NCI-H1417 treated with DMSO at 0.1 percent for 48 hours (cell line): ENCODE measurements at places on chromosomes 2 and 18.

DNA sequence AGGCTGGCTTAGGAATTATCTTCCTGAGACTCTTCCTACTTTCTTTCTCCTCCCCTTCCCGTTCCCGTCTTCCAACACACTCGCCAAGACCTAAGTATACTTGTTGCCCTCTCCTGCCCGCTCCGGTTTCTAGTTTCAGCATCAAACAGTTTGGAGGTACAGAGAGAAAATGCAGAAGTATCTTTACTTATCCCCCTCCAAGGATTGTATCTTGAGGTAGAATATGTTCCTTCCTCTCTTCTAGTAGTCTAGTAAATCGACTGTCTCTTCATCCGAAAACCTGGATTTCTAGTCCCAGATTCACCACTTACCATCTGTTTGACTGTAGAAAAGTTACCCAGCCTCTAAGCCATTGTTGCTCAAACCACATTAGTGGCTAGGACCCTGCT lies 755 bp downstream of the EIF4E2 start:
- no peak for DNase-seq

DNA sequence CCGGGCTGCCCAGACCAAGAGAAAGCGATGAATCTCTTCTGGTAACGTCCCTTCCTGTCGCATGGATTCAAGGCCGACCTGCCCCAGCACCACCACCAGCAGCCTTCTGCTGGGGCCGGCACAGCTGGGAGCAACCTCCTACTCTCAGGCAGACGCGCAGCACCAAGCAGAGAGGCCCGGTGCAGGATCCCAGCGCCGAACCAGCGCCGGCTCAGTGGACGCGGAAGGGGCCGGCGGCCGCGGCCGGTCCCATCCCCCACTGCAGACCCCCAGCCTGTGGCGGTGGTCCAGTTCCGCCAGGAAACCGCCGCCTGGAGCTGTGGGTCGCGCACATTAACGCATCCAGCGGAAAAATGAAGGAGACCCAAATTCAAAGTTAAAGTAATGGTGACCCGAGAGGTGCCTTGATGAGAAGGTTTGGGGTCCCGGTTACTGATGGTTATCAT lies 525 bp upstream of the MAL start:
- DNase-seq, result no peak

GRCh38 chr18:9775178-9775577 lies 67.1 kb downstream of the RAB31 start:
- DNase-seq, result no peak

DNA sequence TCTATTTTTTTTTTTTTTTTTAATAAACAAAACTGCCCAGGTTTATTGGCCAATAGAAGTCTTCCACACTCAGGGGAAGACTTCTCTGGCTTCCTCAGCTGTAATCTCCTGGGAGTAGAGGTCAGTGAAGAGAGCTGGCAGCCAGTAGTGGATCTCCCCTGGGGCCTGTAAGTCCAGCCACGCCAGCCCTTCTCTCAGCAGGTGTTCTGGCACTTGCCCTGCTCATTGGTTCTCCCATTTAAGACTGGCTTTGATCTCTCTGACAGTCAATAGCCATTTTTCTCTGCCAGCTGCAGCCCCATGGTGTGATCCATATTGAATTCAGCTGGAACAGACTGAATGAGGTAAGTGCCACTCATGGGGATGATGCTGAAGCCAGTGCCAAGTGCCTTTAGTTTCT lies 170.6 kb upstream of the SPHKAP start:
- no peak for DNase-seq

GRCh38 chr2:104736026-104736425 lies 117.9 kb upstream of the POU3F3 start:
- DNase-seq, result no peak

DNA sequence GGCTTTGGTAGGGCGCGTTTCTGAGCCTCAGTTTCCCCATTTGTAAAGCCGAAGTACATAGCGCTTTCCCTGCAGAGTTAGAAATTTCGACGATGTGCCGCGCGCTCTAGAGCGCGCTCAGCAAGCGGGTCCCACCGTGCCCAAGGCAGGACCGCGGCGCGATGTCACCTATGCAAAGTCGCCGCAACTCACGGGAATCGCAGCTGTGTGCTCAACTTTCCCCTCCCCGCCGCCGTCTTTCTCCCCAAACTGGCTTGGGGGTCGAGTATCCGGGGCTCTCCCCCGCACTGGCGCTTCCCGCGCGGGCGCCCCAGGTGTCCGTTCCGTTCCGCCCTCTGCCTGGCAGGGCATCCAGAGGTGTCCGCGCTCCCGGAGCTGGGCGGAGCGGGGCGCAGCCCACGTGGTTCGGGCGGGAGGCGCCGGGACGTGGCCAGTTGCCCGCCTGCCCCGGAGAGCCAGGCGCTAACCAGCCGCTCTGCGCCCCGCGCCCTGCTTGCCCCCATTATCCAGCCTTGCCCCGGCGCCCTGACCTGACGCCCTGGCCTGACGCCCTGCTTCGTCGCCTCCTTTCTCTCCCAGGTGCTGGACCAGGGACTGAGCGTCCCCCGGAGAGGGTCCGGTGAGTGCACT lies at the start of gene MLPH:
Gene MLPH, plus strand, starts transcription at position 433 of the 630 bp plus-strand sequence. CDS start 6,176 bp downstream, outside the sequence.
- no peak for DNase-seq

GRCh38 chr18:5986257-5986931 lies 91.1 kb upstream of the TMEM200C start:
- no peak for DNase-seq

DNA sequence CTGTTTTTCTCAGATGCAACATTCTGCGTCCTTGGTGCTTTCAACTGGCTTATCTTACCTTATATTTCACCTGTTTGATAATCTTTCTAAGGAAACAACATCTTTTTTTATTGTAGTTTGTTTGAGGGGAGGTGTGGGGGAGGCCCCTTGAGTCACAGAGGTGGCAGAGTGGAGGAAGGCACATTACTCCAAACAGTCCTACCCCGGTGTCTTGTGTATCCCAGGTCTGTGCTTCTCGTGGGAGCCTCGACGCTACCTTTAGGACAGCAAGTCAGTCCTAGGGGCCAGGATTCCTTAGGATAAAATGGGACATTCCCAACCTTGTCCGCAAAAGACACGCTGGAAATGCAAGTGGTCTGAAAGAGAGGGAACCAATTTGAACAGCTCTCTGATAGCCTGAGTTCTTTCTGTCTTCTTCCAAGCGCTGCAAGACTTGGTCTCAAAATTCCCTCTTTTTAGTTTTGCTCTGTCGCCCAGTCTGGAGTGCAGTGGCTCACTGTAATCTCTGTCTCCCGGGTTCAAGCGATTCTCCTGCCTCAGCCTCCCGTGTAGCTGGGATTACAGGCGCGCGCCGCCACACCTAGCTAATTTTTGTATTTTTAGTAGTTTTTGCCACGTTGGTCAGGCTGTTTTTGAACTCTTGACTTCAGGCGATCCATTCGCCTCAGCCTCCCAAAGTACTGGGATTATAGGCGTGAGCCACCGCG lies 4.0 kb downstream of the GATA6 start:
- DNase-seq, result no peak

GRCh38 chr2:239963646-239964205 lies 61.4 kb downstream of the NDUFA10 start:
- no peak for DNase-seq

DNA sequence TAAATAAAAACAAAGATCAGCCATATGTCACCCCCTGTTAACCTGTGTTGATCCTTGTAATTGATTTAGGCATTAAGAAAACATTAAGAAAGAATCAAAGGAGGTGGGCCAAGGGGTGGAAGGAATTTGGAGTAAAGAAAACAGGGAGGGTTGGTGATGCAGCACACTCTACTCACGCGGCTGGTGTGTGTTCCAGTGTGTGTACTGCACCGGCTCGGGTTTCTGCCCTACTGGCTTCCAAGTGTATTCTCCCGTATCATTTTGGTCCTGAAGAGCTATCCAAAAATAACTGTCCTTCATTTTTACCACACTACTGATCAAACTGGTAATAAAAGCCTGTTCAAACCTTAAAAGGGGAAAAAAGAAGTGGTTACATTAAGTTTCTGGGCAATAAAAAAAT lies 56.9 kb downstream of the PLA2R1 start:
- DNase-seq, result no peak

DNA sequence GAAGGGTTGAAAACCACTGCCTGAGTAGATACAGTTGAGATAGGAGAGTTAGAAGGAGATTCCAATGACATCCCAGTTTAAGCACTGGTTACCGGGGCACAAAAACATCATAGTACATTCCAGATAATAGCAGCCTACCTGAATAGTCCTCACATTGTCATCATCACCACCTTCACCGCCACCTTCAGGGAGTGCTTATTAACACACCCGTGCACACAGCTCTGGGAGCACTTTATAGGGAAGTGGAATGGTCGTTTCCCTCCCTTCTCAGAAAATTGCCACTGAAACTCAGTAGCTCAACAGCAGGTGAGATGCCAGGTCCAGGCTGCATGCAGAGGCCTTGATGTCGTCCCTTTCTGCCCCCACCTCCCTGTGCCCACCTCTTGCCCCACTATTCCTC lies 8.2 kb downstream of the SERPINB7 start:
- DNase-seq, result no peak

DNA sequence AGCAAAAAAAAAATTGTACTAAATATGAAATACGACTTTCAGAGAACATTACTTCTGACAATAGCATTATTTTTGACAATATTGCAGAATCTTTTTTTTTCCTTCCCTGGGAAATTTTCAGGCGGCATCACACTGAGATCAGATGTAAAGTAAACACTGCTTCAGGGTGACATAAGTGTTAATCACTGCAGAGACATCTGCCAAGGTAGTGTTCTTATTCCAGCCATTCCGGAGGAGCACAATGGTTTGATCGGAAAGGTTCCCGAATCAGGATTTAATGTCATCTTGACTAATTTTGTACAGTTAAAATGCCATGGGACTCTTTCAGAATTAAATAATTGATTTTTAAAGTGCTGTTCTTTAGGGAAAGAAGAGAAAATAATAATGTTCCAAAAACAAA lies 56.7 kb upstream of the ZNF236 start:
- DNase-seq, result no peak

- DNase-seq, result peak; percentile 36
Observed at GRCh38 chr2:177314722-177315264, 50.3 kb upstream of the NFE2L2 start.

DNA sequence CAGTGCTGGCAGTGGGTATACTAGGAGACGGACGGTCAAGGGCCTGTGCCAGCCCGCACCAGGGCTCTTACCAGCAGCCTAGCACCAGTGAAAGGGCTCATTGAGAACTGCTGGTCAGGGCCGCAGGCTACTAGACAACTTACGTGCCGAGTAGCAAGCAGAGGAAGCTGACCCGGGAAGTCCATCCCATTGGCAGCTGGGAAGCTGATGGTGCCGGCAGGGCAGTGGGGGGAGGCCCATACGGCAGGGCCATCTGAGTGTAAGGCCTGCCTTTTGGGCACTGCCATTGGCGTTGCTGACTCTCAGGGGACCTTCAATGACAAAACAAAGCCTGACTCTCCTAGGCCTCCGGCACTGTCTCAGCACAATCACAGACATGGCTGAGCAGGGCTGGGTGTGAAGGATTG lies 20.6 kb downstream of the EFR3B start:
- no peak for DNase-seq

- DNase-seq, result no peak
Observed at GRCh38 chr2:239606741-239607516, 206.1 kb upstream of the HDAC4 start.

- no peak for DNase-seq
Observed at GRCh38 chr2:30503007-30503694, 56.1 kb downstream of the LCLAT1 start.

- no peak for DNase-seq
Observed at GRCh38 chr18:35971661-35972196, 750 bp upstream of the RMP24 start.

GRCh38 chr2:204135752-204136151 lies 199.2 kb downstream of the ICOS start:
- no peak for DNase-seq

GRCh38 chr2:167332358-167332757 lies 444.1 kb downstream of the XIRP2 start:
- no peak for DNase-seq

DNA sequence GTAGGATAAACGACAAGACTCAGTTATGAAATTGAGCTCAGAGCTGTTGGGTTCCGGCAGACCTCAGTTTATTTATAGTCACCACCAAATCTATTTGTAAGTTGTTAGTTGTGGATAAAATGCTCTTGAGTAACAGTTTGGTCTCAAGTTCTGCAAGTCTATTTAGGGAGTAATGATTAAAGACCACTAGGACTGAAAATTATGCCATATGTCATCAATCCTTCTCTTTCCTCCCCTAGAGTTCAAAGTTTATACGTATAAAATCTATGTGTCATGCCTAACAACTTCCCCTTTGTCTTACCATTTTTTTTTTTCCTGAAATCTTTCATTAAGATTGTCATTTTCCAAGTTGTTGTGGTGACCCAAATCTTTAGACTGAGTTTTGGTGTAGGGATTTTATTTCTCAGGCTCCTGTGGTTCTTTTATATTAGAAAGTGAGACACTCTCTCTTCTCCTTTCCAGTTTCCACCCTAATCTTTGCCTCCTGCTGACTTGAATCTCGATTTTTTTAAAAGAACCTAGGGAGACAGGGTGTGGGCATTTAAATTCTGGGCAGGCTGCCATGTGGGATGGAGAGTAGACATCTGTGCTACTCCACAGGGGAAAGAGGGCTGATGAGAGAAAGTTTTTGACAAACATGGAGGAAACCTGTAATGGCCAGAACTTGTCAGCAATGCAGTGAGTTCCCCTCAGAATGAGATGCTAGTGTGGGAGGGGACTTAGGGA lies 51.0 kb downstream of the LAMA3 start:
- no peak for DNase-seq
